ENCODE measurements at places on chromosomes 2 and 18.

GRCh38 chr2:203533676-203534591, 1.2 kb downstream of the RAPH1 start:
- DNase-seq = no peak

DNA sequence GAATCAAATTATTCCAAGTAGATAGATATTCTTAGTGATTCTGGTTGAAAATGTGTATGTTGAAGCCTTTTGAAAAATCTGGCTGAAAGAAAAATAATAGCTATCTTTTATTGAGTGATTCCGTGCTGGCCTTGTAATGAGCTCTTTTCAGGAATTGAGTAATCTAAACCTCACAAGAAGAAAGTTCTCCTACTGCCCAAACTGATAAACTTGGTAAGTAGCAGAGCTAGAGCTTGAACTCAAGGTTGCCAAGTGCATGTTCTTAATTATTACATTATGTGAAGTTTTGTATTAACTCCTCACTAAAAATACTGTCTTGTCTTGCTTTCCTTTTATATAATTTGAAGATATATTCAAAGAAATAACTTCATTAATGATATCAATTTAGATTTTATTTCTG, 1.6 kb upstream of the PPP1R1C start:
- no peak for DNase-seq

GRCh38 chr18:49277395-49278036, 182.9 kb downstream of the DYM start:
- DNase-seq = no peak

- DNase-seq = no peak
These were observed 70.9 kb downstream of the AFF3 start for GRCh38 chr2:100071335-100072043.

DNA sequence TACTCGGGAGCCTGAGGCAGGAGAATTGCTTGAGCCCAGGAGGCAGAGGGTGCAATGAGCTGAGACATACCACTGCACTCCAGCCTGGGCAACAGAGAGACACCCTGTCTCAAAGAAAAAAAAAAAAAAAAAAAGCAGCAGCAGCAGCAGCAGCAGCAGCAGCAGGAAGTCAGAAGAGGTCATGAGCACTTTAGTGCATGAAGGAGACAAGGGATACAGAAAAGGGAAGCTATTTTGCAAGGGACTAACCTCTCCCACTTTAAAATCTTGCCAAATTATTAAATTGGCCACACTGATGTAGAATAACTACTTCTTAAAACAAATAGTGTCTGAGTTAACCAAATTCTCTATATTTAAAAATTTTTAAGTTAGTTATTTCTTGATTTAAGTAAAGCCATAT, 113.4 kb upstream of the PDE1A start:
- DNase-seq = no peak

GRCh38 chr2:153601812-153602211, 123.2 kb upstream of the RPRM start:
- no peak for DNase-seq

- DNase-seq = no peak
These were observed 83.3 kb downstream of the GALNT14 start for GRCh38 chr2:31054842-31055388.

DNA sequence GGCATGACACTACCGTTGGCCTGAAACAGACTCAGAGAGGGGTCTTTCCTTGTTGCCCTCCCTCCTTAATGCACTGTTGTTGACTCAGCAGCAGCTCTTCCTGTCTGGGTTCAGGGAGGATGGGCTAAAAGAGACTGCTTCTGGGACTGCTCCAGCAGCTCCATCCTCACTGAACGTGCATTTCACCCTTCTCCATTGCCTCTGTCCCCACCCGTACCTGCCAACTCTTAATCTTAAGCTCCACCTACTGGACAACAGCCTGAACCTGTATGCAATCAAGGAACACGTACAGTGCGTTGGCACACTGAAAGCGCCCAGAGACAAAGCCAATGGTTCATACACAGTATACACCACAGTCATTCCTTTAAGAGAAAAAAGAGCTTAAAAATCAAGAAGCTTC, 230.8 kb upstream of the RAB6C start:
- DNase-seq = peak; percentile 19

- DNase-seq = no peak
These were observed 130.9 kb downstream of the GLI2 start for GRCh38 chr2:120866483-120867140.

DNA sequence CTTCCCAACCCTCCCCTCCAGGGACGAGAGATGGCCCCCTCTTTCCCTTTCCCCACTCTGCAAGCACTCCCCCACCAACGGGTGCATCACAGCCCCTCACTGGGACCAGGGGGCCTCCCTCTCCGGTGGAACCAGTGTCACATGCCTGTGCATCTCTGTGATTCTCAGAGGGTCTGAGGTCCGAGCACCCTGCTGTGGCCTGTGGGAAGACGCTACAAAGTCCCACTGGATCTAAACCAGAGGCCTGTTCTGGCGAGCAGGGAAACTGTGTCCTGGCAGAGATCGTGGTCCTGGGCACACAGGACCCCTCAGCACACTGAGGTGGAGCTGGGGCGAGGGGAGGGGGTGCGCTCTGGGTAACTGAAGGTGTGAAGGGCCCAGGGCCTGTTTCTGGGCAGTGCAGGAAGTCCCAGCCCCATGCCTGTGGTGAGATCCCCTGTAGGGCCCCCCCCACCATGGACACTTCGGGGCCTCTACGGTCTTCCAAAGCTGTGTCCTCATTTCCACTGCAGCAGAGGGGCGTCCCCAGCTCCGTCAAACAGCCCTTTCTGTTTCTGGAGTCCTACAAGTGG, 8.0 kb downstream of the SNORC start:
- DNase-seq = no peak

GRCh38 chr18:13407484-13407883, 188.9 kb downstream of the LDLRAD4 start:
- DNase-seq = no peak

- no peak for DNase-seq
These were observed 158.3 kb downstream of the PRPF40A start for GRCh38 chr2:152559008-152559407.

DNA sequence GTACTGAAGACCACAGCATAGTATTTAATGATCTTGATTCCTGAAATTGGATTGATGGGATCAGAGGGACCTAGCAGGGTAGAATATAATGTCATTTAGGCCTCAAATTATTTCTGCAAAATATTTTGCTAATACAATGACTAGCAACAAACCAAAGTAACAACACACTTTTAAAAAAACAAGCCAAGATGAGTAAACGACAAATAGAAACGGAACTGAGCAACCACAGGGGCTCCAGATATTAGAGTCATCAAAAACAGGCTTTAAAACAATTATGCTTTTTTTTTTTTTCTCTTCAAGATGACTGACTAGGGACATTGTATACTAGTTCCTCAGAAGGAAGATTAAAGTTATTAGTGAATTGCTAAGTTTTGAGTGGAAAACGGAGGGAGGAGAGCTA, 447.1 kb upstream of the MMADHC start:
- no peak for DNase-seq

- DNase-seq = no peak
These were observed 292.1 kb upstream of the KLHL29 start for GRCh38 chr2:23092831-23093230.

- no peak for DNase-seq
These were observed 5.2 kb upstream of the NOSTRIN start for GRCh38 chr2:168797286-168797655.

DNA sequence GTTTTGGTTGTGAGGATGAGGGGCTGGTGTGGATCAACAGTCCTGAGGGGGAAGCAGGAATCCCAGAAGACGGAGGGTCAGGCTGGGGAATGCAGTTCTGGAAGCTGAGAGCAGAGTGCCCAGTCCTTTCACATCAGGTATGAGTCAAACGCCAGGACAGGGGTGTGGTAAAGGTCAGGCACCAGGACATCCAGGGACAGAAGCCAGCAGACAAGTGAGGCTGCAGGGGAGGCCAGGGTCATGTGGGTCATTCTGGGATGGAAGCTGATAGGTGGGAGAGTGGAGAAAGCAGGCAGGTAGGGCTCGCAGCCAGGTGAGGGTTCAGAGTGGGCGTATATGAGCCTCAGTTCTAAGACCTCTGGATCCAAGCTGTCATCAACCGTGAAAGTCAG, 12.8 kb upstream of the GNLY start:
- DNase-seq = no peak

DNA sequence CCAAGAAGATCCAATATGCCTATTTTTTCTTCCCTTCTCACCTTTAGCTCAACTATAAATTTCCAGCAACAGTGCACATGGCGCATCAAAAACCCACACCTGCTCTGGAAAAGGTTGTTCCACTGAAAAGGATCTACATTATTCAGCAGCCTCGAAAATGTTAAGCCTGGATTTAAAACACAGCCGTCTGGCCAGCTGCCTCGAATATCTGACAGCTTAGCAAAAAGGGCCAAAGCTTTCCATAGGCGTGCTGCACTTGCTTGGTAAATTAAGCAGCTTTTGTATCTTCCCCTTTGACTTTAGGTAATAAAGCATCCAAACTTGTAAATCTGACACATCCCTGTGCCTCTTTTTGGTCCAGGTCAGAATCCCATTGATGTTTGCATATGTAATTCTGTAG, 20.5 kb downstream of the DAPL1 start:
- no peak for DNase-seq

DNA sequence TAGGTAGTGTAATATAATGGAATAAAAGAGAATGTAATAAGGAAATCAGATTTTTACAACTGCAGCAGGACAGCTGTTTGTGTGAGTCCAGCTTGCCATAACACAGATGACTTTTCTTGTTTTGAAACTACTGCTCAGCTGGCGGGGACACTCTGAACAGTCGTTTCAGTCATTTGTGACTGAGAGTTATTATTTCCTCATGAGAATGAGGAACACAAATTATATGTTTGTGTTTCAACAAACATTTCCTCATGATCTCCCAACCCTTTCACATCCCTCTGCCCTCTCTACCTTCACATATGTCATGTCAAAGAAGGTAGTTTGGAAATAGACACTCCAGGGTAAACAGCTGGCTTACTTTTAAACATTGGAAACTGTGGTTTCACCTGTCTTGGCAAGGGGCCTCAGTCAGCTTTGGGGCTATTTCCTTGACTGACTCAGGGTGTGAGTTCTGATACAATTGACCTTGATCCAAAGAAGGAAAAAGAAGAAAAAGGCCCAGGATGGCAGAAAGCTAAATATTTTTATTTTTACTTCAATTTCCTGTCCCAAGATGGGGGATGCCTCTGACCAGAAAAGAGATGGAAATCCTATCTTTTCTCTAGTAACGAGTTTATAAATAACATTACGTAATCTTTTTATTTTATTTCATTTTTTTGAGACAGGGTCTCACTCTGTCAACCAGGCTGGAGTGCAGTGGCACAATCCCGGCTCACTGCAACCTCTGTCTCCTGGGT, 593 bp downstream of the SP140L start:
- no peak for DNase-seq

DNA sequence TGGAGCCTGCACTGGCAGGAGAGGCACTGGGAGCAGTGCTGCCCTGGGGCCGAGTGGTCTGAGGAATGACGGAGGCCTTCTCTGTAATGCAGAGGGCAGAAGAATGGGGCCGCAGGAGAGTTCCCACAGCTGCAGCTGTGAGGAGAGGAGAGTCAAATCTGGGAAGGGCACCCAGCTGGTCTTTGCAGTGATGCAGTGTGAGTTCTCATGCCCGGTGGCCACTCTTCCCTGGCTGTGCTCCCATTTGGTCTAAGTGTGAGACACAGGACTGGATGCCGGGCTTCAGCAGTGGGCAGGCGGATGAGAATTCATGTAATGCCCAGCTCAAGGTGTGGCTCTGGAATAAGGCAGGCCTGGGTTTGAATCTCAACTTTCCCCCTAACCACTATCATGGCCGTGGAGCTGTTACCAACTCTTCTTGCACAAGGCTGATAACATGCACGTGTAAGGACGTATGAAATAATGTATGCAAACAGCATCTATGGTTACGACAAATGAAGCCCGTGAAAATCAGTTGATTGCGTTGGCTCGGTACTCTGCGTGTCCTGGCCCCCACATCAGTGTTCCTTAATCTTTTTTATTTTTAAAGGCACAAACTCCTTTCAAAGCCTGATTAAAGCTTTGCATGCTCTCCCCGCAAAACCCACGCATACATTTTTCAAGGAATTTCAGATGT, 71.6 kb downstream of the ACKR3 start:
- no peak for DNase-seq

DNA sequence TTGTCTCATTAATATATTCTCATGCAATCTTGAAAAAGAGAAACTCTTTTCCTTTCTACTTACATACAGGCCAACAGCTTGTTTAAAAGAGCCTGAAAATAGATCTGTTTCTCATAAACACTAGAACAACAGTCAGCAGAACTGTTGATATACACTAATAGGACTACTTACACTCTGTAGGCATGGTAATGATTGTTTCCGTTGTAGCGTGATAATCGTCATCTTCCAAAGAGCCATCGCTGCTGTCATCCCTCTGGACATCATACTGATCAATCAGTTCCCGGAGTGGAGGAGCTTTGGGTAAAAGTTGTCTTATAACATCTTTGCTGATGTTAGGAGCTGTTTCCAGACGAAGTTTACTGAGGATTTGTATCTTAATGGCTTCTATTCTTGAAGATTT, 476 bp downstream of the MSTN start:
- DNase-seq = no peak

DNA sequence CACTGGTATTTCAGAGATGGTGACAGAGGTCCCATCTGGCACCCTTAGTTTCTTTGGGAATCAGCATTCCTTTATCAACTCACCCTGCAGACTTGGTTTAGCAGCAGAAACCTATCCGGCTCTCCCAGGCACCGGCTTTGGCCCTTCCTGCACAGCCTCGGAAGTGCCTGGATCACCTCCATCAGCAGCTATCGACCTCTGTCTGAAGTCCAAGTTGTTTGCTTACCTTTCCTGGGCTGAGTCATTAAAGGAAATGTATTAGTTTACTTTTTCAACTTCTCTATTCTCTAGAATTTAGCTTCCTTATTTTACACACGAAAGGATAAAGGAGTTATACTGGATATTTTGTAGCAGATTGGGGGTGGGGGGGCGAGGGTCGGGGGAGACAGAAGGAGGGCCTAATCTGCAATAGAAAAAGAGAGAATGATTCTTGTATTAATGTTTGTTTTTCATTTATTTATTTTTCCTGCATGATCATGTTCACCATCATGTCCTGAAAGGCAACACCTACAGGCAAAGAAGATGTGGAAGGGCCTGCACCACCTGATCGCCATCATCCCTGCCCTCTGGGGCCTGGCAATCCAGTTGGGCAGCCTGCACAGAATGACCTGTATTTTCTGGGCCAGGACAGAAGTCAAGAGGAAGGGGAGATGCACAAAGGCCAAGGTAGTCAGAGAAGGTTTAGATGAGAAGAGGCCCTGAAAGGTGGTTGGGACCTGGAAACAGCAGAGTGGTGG, 22.1 kb upstream of the MAT2A start:
- DNase-seq = no peak

DNA sequence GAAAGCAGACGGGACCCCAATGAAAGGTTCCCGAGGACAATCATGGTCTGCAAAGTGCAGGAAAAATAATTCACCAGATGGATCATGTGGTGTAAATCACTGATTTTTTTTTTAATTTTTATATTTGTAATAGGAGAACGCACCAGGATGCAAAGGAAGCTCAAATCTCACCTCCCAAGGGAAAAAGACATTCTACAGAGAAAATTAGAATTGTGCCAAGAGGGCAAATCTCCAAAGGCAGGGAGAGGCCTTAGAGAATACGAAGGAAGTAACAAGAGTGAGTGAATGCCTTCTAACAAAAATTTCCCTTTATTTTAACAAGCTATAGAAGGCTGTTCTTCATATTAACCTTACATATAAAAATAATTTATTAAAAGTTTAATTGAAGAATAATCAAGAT, 90.9 kb downstream of the ANKRD44 start:
- no peak for DNase-seq
